H9 (cell line): ENCODE measurements at places on chromosomes 5 and 9.

- no peaks in the 10 kb centered on the region for H3K4me1 ChIP-seq
- no peaks in the 10 kb centered on the region for H3K27me3 ChIP-seq
- H3K27ac ChIP-seq, result no peak overlapping the region
- DNase-seq, result no peak
These were observed 367.8 kb downstream of the TLE1 start for GRCh38 chr9:81321551-81321950.

- no peak for DNase-seq
- no peaks in the 10 kb centered on the region for H3K36me3 ChIP-seq
- no peak overlapping the region for H3K27ac ChIP-seq
- H3K4me1 ChIP-seq, result no peaks in the 10 kb centered on the region
- H3K4me3 ChIP-seq, result no peak overlapping the region
These were observed 2.5 kb upstream of the GFI1B start for GRCh38 chr9:132975961-132976360.

DNA sequence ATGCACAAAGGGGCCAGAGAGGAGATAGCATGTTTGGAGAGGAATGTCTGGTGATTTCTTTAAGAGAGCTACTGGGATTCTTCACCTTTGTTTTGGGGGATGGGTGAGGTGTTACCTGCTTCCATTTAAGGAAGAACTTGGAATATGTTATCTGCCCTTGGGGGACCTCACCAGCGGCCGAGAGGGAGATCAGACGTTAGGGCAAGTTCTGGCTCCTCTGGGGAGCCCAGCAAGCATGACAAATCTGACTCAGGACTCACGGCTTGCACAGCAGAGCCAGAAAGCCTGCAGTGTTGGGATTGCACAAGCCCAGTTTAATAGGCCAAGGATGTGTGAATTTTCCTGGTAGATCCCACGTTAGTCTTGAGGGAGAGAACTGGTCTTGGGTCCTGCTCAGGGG is 40.3 kb downstream of the SLC28A3 start:
- H3K4me3 ChIP-seq, result no peak overlapping the region
- no peak for DNase-seq
- H3K36me3 ChIP-seq, result no peaks in the 10 kb centered on the region; the same call in 2 of the 3 replicates
- H3K27me3 ChIP-seq, result no peaks in the 10 kb centered on the region
- peaks cover 3% of the 10 kb centered on the region; the same call in 1 of the 2 replicates for H3K4me1 ChIP-seq
- H3K27ac ChIP-seq, result no peak overlapping the region

DNA sequence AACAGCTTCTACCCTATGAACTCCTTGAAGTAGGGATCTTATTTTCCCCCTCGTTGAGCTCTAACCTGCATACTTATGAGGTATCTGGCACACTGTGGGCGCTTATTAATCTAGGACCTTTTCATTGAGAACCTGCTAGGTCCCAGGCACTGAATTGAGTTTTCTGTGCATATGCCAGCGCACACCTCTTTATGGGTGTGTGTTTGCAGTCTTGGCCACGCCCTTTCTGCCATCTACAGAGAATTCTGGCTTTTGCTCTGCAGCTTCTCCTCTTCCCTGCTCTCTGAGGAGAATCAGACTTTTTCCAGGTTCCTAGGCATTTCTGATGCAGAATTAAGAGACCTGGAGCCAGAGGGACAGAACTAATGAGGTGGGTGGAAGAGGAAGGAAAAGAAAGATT is 25.4 kb upstream of the SSBP2 start:
- no peak for DNase-seq
- no peaks in the 10 kb centered on the region for H3K4me1 ChIP-seq
- no peak overlapping the region for H3K4me3 ChIP-seq
- peaks cover 5% of the 10 kb centered on the region for H3K36me3 ChIP-seq
- no peak overlapping the region for H3K27ac ChIP-seq
- no peaks in the 10 kb centered on the region for H3K27me3 ChIP-seq

DNA sequence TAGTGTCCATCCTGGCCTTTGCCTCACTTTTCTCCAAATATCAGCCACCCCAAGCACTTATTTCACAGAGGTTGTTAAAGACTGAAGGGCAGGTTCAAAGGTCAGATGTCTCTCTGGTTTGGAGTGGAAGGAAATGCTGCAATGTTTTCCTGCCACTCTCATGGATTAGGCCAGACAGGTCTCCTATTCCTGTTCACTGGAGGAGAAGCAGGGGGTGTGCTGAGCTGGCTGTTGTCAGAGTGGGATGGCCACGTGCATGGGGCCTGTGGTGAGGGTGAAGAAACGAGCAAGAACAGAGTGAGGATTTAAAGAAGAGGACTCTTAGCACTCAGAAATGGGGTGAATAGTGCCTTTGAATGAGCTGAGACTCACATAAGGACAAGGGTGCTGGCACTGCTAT is 6.7 kb downstream of the TMEM8B start:
- H3K36me3 ChIP-seq, result no peaks in the 10 kb centered on the region
- no peaks in the 10 kb centered on the region for H3K4me1 ChIP-seq
- no peak overlapping the region for H3K4me3 ChIP-seq
- H3K27me3 ChIP-seq, result no peaks in the 10 kb centered on the region
- DNase-seq, result no peak

- H3K27me3 ChIP-seq, result no peaks in the 10 kb centered on the region
- no peak for DNase-seq
- no peaks in the 10 kb centered on the region; the same call in 1 of the 3 replicates for H3K36me3 ChIP-seq
- no peak overlapping the region for H3K4me3 ChIP-seq
- H3K27ac ChIP-seq, result no peak overlapping the region
- peaks cover 21% of the 10 kb centered on the region for H3K4me1 ChIP-seq
These were observed 18.1 kb downstream of the PTCH1 start for GRCh38 chr9:95498641-95499040.
